ENCODE measurements at places on chromosomes 1 and 21.

GRCh38 chr1:101165954-101166353 lies 70.9 kb upstream of the S1PR1 start:
- DNase-seq: no peak

DNA sequence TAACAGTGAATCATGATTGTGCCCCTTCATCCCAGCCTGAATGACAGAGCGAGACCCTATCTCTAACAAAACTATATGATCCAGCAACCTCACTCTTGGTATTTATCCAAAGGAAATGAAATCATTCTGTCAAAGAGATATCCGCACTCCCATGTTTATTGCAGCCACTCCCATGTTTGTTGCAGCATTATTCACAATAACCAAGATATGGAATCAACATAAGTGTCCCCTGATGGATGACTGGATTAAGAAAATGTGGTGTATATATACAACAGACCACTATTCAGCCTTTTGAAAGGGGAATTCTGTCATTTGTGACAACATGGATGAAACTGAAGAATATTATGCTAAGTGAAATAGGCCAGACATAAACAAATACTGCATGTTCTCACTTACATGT lies 44.4 kb downstream of the TRMT1L start:
- no peak for DNase-seq

- DNase-seq: no peak
Measured at GRCh38 chr1:228349701-228350171, 56.9 kb downstream of the TRIM11 start.

DNA sequence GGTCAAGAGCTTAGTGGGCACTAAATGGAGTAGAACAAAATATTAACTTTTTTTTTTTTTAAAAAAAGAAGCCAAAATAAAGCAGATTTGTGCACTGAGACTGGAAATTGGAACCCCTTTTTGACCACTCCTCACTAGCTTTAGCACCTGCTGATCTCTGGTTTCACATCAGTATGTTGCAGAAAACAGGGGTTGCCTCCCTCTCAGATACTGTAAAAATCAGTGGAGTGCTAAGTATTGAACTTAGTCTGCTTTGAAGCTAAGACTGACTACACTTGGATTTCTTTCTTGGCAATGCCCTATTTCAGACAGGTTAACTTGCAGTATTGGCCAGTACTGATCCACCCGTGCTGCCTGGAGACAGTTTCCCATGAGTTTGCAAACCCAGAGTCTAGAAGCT lies 2.7 kb upstream of the KIAA0040 start:
- no peak for DNase-seq

DNA sequence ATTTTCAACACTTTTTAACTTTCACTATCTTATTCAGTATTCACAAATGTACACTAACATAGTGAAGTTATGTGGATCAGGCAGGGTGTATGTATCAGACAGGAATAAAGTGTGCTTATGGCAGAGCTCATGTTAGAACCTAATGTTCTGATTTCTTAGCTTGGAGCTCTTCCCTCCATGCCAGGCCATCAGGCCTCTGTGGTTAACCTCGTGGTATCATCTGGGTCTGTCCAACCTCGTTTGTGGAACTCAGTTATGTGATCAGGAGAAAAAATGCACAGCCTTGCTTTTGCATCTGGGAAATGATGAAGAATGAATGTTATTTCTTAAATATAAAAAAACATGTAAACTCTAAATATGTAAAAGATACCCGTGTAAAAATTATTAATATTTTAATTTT lies 86.9 kb downstream of the MPZL1 start:
- peak; percentile 26 for DNase-seq

DNA sequence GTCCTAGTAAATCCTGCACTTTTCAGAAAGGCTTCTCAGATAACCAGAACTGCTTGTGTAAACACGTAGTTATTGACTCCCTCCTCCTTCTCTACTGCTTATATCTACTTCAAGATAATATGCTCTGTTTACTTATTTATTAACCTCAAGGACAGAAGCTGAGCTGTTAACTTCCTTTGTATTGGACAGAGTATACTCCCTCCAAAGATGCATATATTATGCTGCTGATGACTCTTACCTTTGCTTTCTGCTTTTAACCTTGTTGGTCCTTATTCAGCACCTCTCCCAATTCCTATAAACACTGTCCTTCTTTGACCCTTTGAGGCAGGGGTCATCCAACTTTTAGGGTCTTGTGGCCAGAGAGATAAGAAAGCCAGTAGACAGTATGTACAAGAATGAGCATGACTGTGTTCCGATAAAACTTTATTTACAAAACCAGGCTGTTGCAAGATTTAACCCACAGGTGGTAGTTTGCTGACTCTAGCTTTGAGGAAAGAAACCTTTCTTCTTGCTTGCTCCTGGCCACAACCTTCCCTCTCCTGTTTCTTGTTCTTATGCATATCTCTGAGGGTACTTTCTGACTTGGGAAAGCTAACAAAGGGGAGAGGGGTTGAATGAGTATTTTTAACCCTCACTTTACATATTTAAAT lies 4.9 kb downstream of the TPM3 start:
- DNase-seq: no peak

GRCh38 chr21:18369115-18369514 lies 34.5 kb downstream of the TMPRSS15 start:
- no peak for DNase-seq

- DNase-seq: no peak
Measured at GRCh38 chr1:84001501-84001900, 2.6 kb upstream of the TTLL7 start.

- DNase-seq: peak; percentile 56
Measured at GRCh38 chr1:37795340-37796125, 1.9 kb downstream of the MANEAL start.

DNA sequence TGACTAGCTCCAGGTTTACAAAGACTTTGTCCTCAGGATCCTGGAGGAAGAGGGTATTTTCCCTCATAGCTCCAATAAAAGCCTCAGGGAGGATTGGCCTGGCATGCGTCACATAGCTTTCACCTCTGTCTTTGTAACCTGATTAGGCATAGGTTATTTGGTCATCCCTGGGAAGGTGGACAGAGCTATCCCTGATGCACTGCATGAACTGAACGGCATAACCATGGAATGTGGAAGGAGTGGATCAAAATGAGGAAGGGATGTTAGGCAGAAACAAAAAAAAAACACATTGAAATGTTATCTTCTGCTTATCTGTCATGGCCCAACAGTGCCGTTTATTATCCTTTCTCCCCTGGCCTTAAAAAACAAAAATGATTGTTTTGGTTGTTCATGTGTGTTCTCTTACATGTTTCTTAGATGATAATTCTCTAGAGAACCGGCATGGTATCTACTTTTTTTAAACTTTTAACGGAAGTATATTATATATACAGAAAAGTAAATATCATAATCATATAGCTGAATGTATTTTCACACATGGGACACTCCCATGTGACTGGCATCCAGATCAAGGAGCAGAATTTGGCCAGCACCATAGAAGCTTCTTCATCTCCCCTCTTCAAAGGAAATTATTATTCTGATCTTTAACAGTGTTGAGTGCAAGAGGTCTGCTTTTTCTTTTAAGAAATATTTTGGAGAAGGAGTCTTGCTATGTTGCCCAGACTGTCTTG lies 85.3 kb downstream of the RPS6KC1 start:
- no peak for DNase-seq

GRCh38 chr1:230867101-230867902 lies 1.0 kb downstream of the C1orf198 start:
- DNase-seq: no peak

GRCh38 chr1:150557065-150557600 lies 7.9 kb downstream of the ADAMTSL4 start:
- DNase-seq: no peak

- DNase-seq: no peak
Measured at GRCh38 chr1:103142461-103142860, 34.1 kb upstream of the COL11A1 start.

DNA sequence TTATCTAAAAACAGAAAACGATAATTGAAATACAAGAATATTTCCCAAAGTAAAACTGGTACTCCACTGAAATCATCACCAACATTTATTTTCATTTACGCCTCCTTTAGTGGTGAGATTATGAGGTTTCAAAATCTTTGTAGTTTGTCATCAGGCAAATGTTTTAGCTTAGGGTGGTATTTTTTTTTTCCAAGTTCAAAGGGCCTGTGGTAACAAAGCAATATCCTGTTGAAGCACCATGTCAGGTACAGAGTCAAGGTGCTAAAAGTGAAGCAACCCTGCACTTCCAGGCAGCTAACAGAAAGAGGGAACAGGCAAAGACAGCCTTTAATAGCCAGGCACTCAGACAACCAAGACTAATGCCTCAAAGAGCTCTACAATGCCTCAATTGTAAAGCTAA lies 89.2 kb downstream of the JAK1 start:
- DNase-seq: no peak

- no peak for DNase-seq
Measured at GRCh38 chr1:82795508-82796149, 994.9 kb downstream of the ADGRL2 start.

GRCh38 chr1:59765011-59765730 lies 49.6 kb upstream of the HOOK1 start:
- no peak for DNase-seq

GRCh38 chr1:232462213-232462612 lies 167.7 kb downstream of the SIPA1L2 start:
- no peak for DNase-seq

DNA sequence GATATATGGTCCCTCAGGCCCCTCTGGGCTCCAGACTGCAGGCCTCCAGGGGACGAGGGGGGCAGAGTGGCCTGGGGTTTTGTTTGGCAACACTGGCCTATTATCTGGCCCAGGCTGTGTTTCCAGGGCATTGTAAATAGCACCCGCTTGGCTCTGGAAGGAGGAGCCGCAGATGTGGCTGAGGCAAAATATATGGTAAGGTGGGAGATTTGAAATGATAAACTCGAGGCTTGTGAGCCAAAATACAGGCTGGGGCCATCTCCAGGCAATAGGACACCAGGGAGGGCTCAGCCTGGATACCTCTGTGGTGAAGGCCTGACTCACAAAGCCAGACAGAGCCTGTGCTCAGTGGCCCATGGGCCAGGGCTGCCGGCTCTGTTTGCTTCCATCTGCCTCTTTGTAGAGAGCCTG lies 14.0 kb downstream of the NAV1 start:
- DNase-seq: peak; percentile 70

GRCh38 chr1:187809549-187809948 lies 980.8 kb downstream of the PLA2G4A start:
- no peak for DNase-seq

- DNase-seq: no peak
Measured at GRCh38 chr1:98698625-98699024, 37.1 kb downstream of the SNX7 start.

DNA sequence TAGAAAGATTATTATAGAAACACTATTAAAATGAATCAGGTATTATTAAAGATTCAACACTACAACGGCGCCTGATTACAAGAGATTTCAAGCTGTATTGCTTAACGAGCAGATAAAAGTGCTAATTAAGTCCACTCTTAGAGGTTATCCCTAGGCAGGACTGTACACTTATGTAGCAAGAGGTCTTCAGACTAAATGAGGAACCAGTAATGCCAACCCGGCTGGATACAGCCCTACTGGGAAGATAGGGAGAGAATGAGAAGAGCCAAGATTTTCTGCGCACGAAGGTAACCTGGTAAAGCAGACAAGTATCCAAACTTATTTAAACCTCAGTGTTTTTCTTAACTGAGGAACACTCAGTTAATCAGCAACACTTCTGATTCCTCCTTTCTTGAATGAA lies 115.7 kb upstream of the HIVEP3 start:
- no peak for DNase-seq

- no peak for DNase-seq
Measured at GRCh38 chr1:160519642-160520435, 3.2 kb downstream of the SLAMF6 start.

- DNase-seq: no peak
Measured at GRCh38 chr1:183884526-183884925, 79.6 kb downstream of the RGL1 start.

- DNase-seq: no peak
Measured at GRCh38 chr1:218030846-218031245, 254.2 kb upstream of the RRP15 start.

- DNase-seq: no peak
Measured at GRCh38 chr1:234253732-234254131, 119.5 kb upstream of the COA6 start.

- no peak for DNase-seq
Measured at GRCh38 chr1:186518822-186519381, 58.0 kb upstream of the PDC start.

- DNase-seq: no peak
Measured at GRCh38 chr1:119893827-119894700, 2.3 kb downstream of the ADAM30 start.

DNA sequence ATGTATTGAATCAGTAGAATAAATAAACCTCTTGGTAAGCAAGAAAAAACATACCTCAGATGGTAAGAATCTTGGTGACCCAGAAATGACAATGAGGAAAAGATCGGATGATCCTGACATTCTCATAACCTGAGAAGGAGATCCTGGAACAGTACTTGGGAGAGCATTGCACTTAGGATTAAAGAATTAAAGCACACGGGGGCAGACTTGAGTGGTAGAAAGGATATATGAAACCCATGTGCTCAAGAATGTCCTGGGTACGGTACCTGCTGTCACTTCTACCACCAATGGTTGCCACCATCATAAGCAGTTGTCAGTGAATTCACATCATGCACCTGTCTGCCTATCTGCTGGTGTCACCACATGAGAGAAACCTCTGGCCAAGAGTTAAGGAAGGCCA lies 108.9 kb upstream of the GJB5 start:
- DNase-seq: no peak

DNA sequence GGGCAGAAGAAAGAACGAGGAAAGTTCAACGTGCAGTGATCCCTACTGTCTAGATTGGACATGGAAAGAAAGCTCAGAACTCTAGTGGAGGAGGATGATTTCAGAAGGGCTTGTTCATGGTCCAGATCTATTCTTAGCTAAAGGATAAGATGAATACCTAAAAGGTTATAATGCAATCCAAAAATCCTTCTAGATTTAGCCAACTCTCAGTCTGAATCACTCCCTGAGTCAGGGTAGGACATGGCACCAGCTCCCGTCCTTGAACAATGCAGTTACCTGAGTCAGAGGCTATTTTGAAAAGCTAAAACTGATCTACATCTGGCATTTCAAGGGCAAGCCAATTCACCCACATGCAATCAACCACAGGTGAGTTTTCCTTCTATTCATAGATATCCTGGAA lies 38.8 kb upstream of the HIVEP3 start:
- peak; percentile 68 for DNase-seq

DNA sequence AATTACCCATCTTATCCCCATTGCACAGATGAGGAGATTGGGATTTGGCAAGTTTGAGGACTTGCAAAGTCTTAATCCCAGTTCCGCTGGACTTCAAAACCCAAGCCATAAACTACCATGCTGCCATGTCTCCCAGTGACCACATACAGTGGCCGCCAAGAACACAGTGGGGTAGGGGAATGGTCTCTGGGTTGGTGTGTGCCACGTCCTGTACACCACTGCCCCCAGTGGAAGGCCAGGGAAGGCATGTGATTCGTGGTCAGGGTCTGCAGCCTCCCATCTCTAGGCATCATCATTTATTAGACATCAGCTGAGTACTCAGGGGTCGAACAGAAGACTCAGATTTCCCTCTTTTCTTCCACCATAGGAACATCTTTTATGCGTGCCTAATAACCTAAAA lies 76.0 kb downstream of the MAN1C1 start:
- DNase-seq: no peak

- DNase-seq: peak; percentile 50
Measured at GRCh38 chr21:16912075-16912474, 600.8 kb upstream of the CXADR start.

- no peak for DNase-seq
Measured at GRCh38 chr1:62926681-62927252, 142.8 kb downstream of the ATG4C start.

- peak; percentile 55 for DNase-seq
Measured at GRCh38 chr1:180863158-180863775, 49.4 kb upstream of the KIAA1614 start.

- DNase-seq: peak; percentile 42
Measured at GRCh38 chr1:67614511-67614934, 70.5 kb upstream of the GADD45A start.

GRCh38 chr1:245786948-245787347 lies 632.2 kb downstream of the KIF26B start:
- DNase-seq: no peak
